ENCODE measurements at places on chromosomes 2 and 18.

DNA sequence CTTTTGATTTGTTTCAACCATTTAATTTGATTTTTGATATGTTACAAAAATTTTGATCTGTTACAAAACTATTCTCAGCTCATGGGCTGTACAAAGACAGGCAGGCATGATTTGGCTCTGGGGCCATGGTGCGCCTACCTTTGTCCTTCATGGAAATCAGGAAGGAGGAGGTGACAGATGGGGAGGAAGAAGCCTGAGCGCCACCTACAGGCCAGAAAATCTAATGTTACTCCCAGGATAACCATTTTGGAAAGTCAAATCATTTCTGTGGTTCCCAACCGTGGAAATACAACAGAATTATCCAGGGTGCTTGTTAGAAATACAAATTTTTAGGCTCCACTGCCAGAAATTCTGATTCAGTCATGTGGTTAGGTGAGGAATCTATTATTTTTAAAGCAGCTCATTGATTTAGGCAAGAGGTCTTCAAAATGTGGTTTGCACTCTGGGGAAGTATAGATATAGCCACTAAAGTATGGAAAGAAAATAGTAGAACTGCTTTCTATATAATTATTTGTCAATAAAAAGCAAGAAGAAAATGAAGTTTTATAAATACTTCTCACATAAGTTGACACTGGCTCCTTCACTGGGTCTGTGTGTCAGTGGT, 93.9 kb downstream of the EVA1A start:
- no peak for DNase-seq

GRCh38 chr2:103285354-103285753, 523.5 kb downstream of the TMEM182 start:
- DNase-seq, result no peak

- DNase-seq, result no peak
Measured at GRCh38 chr2:24543252-24543651, 52.2 kb downstream of the NCOA1 start.

GRCh38 chr2:170344663-170345346, 166.9 kb downstream of the MYO3B start:
- no peak for DNase-seq

DNA sequence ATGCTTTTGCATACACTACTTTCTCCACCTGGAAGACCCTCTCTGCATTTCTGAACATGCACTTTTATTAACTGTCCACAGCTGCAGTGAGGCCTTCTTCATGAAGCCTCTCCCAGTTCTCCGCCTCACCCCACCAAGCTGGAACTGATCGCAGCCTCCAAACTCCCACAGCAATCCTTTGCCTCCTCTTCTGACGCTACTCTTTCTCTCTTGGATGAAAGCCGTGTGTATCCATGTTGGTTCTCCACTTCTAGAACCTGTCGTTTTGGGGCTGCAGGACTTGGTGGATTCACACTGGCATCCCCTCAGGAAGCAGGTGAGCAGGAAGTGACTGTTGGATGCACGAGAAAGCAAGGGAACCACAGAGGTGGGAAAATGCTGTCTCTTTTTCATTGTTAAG, 288.6 kb downstream of the MYCN start:
- no peak for DNase-seq

DNA sequence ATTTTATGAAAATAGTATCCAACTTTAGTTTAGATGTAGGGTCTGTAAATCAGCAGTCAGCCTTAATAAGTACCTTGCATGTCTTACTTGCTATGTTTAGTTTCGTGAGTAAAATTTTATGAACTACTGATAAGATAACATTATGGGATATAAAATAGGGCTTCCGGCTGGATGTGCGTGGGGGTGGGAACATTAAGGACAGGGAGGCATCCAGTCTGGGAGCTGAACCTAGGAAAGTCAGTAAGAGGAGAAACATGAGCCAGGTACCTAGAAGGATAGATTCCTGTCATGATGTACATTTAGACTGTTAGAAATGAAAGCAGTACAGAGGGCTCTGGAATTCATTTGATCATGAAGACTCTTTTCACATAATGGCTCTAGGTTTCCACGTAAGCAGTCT, 12.7 kb upstream of the KCNJ13 start:
- no peak for DNase-seq

GRCh38 chr2:43052204-43052943, 174.0 kb downstream of the ZFP36L2 start:
- no peak for DNase-seq

DNA sequence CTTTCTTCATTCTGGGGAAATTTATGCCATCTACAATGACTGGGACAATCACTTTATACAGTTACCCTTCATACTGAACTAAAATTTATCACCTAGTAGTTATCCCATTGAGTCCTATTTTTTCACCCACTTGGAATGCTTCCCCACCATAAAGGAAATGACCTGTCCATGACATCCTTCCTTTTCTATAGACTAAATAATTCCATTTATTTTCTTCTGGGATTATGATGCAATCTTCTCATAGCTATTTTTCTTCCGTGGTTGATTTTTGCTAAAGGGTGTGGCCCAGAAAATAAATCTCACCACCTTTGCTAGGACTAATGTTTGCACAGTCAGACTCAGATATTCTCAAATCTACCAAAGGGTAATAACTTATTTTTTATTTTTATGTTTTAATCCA, 186.1 kb upstream of the NRXN1 start:
- DNase-seq, result no peak

Measured in T-helper 1 cell (primary cell).